ENCODE measurements at places on chromosomes 12 and 14.

DNA sequence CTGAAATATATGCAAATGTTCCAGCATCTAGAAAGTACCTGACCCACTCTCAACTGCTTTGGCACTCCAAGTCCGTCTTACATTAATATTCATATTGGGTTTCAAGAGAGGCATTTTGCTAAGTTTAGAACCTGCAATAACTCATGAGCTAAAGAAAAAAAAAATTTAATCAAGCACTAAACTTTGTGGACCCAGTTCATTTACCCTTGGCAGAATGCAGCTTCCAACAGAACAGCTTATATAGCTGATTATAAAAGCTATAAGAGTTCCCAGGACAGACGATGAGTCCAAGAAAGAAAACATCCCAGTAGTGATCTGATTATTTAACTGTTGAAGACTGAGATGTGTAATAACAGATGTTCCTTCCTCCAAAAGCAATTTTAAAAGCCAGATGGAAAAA is 592.0 kb downstream of the KCNH5 start:
- no peak for DNase-seq

DNA sequence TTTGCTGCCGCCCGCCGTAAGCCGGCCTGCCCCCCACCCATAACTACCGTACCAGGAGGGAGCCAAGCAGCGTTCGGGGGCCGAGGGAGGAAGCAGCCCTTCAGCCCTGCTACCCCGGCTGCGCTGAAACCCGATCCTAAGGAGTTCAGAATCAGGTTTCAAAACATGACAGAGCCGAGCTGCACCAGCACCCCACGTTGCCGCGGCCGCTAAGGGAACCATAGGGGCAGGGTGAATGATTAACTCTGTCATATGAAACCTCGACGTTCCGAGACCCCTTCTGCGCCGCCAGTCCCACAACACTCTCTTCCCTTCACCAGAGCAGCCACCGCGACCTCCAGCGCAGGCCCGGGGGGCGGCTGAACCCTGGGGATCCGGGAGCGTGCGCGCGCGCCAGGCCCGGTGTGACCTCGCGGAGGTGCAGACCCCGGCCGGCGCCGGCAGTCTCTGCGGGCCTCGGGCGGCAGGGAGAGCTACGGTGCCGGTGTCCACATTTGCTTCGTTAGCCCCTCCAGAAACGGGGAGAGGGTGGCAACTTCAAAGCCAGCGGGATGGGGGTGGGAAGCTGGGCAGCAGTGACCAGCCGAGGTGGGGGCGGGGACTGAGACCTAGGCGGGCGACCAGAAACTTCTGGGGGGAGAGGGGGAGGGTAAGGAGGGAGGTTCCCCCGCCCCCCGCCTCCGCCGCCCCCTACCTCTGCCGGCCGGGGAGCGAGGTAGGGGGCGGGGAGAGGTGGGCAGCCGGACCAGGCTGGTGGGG is 1.6 kb downstream of the SIX4 start:
- DNase-seq: peak; percentile 79

DNA sequence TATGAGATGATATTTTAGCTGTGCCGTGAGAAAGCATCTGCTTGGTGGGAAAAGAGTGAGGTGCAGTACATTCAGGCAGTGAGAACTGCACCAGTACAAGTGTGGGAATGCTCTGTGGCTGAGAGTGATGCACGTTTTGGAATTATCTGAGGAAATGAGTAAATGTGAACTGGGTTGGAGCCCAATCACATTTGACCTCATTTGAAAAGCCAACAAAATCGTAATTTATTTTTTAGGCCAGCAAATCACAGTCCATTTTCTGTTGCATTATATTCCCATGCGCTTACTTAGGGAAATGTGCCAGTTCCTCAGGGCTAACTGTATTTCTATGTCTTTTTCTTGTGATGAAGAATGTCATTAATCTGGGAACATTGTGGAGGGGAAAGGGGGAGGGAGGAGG is 77.3 kb downstream of the SNAPC1 start:
- DNase-seq: no peak

- DNase-seq: no peak
Observed at GRCh38 chr12:55637467-55637866, 775 bp downstream of the OR10P1 start.

GRCh38 chr12:116818341-116818856 is 62.8 kb downstream of the HRK start:
- no peak for DNase-seq

DNA sequence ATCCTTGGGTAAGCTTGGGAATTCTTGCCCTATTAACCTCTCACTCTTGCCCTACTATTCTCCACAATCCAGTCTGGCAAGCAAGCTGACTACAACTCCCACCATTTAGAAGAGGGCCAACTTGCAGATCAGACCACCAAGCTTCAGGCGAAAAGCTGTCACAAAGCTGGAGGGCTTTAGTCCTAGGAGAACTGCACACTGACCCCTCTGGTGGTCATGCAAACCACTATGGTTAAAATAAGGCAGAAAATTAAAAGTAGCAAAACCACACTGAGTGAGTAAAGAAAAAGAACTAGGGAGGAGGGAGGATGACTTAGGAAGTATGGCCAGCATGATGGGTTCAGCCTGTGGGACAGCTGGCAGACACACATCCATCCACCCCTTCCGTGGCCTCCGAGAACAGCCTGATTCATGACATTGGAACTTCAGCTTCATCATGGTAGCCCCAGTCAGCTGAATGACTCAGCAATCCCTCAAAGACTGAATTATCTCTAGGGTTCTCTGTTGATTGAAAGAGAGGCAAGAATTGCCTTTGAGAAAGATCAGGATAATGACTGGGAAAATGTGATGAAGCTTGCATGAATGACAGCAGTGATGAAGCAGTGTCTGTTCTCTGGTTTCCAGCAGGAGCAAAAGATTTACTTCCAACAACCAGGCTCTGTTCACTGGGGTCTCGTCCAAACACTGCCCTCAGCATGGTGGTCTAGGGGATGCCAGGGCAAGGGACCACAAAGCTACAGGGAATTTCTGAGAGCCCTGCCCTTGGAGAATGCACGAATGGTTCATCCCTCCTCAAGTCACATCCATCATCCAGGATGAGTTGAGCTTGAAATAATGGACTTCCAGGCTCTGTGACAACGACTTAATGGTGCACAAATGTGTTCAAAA is 24.4 kb downstream of the PITPNM2 start:
- DNase-seq: no peak

GRCh38 chr14:56304456-56304855 is 186.2 kb downstream of the PELI2 start:
- no peak for DNase-seq

- DNase-seq: no peak
Observed at GRCh38 chr12:89160716-89161123, 191.6 kb downstream of the DUSP6 start.

DNA sequence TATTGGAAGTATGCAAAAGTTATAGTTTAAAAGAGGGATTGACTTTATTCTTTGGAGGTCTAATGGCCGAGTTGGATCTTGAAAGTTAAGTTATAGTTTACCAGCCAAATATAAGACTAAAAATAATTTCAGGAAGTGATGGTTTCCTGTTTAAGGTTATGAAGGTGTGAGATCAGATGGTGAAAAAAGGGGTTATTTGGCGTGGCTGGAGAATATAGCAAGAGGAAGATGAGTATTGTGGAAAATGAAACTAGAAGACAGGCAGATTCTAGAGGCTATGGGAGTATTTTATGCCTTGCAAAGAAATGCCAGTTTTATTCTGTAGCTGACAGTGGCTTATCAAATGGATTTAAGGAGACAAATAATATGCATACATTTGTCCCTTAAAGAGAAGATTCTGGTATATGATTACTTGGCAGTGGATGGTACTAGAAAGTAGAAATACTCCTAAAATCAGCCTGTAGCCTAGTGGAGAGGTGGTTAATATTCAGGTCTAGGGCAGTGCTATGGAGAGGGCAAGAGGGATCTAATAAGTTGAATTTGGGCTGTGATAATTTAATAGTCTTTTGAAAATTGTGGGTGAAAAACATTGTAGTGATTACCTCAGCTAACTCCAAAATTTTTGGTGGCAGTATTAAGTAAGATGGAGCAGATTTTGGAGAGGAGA is 1091.8 kb upstream of the ATXN7L3B start:
- DNase-seq: no peak

- DNase-seq: no peak
Observed at GRCh38 chr12:5511644-5512600, 80.0 kb downstream of the NTF3 start.

DNA sequence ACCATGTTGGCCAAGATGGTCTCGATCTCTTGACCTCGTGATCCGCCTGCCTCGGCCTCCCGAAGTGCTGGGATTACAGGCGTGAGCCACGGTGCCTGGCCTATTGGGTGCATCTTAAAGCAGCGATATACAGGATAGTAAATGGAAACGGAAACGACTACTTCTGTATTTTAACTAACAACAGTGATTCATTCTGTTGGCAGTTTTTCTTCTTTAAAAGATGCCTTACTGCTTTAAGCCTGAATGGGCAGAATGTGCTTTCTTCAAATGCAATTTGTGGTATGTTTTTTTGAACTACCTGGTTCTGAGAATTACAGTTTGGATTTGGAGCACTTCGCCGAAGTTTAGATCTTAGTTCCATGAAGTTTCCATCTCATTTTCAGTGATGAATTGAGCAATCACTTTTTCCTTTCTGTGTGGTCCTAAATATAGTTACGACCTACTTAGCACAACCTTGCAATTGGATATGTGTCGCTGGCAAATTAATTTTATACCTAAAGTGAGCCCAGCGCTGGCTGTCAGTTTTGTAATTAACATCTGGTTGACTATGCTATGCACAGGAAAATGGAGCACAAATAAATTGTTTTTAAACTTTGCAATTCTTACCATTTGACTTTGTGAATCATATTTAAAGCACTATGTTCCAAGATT is 53.6 kb upstream of the EIF5 start:
- DNase-seq: no peak

DNA sequence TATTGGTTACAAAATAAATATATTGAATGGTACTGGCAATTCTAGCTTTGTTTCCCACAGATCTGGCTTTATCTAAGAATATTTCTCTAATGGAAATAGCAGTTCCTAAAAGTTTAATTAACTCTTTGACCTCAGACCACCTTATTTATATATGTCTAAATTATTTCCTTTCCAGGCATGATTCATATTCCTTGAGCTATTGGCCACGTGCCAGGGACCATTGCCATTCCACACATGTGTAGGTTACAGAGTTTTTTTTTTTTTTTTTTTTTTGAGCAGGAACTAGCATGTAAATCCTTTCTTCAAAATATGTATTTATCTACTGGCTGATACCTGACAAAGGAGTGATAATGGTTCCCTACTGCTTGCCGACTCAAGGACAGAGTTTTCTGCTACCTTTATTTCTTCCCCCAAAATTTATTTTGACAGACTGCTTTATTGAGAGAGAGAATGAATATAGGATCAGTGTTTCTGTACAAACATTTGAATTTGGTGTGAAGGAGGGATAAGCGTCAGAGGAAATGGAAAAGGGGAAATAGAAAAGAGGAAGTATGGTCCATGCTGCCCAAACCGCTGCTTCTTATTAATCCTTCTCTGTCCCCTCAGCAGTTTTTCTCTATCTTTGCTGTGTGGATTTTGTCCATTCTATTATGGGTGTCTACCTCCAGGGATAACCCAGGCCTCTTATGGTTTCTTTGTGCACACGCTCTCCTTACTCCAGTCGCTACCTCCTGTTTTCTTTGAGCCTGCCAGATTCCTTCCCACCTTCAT is 36.4 kb downstream of the PDE3A start:
- DNase-seq: no peak

- DNase-seq: no peak
Observed at GRCh38 chr12:109594556-109595317, 21.1 kb downstream of the MVK start.

DNA sequence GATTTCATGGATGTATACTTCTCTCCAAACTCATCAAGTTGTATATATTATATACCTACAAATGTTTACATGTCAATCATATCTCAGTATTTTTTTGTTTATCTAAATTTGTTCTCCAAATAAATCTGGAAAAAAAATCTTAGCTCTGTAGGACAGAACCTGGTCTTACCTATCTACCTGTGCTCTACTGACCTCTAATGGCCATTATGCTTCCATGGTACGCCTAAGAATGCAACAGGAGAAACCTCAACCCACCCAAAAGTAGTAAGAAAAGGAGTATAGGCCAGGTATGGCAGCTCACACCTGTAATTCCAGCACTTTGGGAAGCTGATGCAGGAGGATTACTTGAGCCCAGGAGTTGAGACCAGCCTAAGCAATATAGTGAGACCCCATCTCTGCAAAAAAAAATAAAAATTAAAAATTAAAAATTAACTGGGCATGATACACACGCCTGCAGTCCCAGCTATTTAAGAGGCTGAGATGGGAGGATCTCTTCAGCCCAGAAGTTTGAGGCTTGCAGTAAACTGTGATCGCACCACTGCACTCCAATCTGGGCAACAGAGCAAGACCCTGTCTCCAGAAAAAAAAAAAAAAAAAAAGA is 8.7 kb downstream of the OR11H4 start:
- peak; percentile 15 for DNase-seq

DNA sequence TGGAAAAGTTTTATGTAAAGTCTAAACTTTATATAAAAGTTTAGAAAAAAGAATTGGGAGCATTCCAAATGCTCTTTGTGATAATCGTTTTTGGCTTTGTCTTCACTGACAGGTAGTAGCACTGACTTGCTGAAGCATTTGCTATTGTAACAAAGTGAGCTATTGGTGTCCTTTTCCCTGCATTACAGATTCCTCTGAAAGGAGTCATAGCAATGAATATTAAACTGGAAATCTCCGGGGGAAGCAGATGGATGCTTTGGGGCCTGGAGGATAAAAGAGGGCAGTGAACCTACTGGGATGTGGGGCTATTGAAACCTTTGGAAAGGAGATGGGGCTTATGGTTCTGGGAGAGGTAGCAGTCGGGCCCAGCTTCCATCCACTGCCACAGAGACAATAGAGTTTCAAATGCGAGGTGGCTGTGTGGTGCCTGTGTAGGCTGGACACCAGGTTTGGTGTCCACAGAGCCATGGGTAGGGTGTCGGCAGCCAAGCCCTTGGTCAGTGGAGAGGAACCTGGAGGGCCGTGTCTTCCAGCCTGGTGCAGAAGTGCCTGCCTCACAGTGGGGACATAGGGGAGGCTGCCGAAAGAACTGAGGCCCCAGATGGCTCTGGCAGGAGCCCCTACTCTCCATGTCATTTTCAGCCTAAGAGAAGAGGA is 10.1 kb downstream of the GSG1 start:
- no peak for DNase-seq

DNA sequence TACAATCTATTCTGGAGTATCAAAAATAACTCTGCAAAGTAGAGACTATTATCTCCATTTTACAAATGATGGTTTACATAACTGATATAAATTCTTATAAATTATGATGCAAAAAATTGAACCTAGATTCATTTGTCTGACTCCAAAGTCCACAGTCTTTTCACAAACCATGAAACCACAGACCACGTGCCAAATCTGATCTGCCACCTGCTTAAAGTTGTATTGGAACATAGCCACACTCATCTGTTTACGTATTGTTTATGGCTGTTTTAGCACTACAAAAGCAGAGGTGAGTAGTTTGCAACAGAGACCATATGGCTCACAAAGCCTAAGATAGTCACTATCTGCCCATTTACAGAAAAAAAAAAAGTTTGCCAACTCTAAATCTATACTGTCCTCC is 105.3 kb downstream of the KCNH5 start:
- DNase-seq: no peak

DNA sequence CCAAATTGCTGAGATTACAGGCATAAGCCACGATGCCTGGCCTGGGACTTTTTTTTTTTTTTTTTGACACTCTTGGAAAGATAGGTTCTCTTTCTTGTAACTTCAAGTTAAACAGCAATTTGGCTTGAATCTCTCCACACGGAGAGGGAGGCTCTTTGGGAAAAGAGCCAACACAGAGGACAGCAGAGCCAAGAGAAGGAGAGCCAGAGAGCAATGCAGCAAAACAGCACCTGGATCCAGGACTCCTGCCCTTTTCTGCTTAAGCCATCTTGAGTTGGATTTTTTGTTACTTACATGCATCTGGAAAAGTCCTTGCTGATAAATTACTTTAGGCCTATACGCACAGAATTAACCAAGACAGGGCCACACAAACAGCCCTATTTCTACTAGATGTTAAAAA is 176.8 kb downstream of the APAF1 start:
- DNase-seq: no peak

Measured in HuH-7.5 (cell line).